ENCODE measurements at places on chromosomes 1 and 21.

DNA sequence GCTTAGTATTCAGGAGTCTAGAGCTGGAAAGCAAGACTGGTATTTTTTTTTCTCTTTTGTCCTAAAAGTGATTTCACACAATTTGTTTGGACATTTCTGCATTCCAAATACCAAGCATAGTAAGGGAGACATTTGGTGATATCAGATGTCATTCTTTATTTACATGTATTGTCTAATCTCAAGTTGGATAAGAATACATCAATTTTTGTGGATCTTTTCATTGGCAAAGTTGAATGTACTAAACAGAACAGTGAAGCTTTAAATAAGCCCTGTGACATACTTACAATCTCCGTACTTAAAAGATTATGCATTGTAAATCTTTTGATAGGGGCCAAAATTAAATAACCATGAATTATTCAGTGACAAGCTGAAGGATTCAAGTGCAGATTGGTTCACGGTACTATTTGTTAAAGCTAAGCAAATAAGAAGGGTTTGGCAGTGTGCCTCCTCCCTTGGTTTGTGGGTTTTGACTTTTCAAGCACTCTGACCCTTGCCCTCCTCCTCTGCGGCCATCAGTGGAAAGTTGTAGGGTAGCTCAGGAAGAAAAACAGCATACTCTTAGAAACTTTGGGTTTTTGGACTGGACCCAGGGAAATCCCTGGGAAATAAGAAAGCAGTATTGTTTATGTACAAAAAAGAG is 663.7 kb downstream of the ADGRL2 start:
- no peak overlapping the region for H3K4me3 ChIP-seq
- no peak for DNase-seq
- no peaks in the 10 kb centered on the region for H3K36me3 ChIP-seq
- no peaks in the 10 kb centered on the region for H3K27me3 ChIP-seq

GRCh38 chr21:29719521-29719920 is 220.3 kb downstream of the GRIK1 start:
- no peak for DNase-seq
- H3K36me3 ChIP-seq = no peaks in the 10 kb centered on the region

DNA sequence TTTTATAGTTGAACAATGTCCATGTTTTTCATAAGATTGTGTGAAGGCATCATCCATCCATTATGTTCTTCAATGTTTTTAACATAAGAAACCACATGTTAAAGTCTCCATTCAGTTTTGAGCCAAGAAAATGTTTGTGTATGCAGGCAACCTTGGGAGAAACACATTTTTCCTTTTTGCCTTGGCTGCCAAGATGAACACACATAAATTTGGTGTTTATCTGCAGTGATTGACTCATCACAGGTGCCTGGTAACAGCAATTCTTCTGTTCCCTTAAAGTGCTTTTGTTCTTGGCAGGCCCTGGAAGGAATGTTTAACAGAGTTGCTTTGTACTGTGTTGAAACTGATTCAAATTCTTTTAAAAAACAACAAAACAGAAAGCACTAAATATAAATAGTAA is 709.9 kb upstream of the ADGRL4 start:
- no peaks in the 10 kb centered on the region for H3K27me3 ChIP-seq
- no peak for DNase-seq
- H3K36me3 ChIP-seq = no peaks in the 10 kb centered on the region
- no peaks in the 10 kb centered on the region for H3K4me1 ChIP-seq
- no peak overlapping the region for H3K4me3 ChIP-seq
- no peak overlapping the region for H3K27ac ChIP-seq

GRCh38 chr1:229042482-229042881 is 228.4 kb upstream of the RAB4A start:
- peaks cover 5% of the 10 kb centered on the region for H3K4me1 ChIP-seq
- H3K4me3 ChIP-seq = no peak overlapping the region
- H3K27ac ChIP-seq = no peak overlapping the region
- no peak for DNase-seq
- no peaks in the 10 kb centered on the region for H3K36me3 ChIP-seq
- H3K27me3 ChIP-seq = peaks cover 14% of the 10 kb centered on the region

- peaks cover 4% of the 10 kb centered on the region for H3K27me3 ChIP-seq
- peaks cover 29% of the 10 kb centered on the region for H3K4me1 ChIP-seq
- H3K27ac ChIP-seq = no peak overlapping the region
- DNase-seq = no peak
- no peaks in the 10 kb centered on the region for H3K36me3 ChIP-seq
These were observed 56.5 kb downstream of the SYDE2 start for GRCh38 chr1:85144351-85144750.

DNA sequence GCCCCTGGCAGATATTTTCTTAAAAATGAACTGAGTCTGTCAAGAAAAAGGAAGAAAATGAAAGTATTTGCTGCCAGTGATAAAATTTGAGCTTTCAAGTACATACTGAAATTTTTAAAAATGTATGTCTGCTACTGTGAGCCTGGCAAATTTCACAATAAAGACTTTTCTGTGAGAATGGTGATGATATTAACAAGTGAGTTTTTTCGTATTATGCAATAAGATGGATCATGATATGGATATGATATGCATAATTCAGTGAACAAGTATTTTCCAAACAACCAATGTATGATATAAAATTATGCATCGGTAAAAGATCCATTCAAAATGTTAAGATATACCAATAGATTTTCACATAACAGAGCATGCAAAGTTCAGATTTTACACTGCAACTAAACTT is 15.9 kb downstream of the ST7L start:
- no peaks in the 10 kb centered on the region for H3K4me1 ChIP-seq
